ENCODE measurements at places on chromosomes 2 and 18.

DNA sequence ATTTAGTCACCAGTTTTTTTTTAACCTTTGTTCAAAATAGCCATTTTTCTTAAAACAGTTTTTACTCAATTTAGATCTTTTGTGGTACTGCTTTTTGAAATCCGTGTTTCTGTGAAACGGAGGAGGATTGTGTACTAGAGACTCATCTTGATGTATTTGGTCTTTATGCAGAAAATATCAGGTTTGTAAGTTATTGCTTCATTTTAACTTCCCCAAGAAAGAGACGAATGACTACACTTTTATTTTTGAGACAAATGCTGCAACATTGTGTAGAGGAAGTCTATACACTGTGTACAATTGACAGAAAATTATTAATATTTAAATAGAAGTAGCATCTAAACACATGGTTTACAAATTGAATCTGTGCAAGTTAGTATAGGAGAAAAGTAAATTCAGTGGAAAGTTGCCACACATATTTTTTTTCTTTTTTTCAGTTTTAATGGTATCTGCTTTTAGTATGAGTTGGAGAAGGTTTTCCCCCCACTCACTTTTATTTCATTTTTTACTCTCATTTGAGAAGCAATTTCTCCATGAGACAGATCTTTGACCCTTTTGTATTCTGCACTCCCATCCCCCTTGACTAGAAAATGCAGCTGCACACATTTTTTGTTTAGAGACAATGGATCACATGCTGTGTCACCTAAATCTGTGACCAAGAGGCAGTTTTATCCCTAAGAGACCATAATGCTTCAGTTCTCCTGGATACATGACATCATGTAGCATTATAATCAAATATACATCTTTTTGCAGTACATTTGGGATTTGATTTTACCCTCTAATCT, 200.8 kb upstream of the STON1 start:
- no peak for DNase-seq

- no peak for DNase-seq
Observed at GRCh38 chr2:111123751-111124150, 3.0 kb downstream of the BCL2L11 start.

DNA sequence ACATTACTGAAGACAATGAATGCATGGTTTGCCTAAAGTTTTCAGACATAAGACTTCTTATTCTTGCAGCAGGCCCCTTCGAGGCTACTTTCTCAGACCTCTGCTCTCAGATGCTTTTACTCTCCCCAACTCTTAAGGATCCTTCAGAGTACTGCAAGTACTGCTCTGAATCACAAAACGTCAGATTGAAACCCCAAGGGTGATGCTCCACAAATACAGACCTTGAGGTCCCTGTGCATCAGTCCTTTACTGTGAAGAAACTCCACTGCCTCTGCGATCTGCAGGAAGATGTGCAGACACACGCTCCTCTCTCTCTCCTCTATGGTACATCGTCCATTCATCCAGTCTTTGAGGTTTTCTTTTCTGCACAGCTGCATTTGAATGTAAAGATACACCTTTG, 52.8 kb downstream of the EIF2AK3 start:
- no peak for DNase-seq

- DNase-seq, result no peak
Observed at GRCh38 chr2:41828052-41828643, 219.7 kb upstream of the PKDCC start.

- DNase-seq, result no peak
Observed at GRCh38 chr2:202035941-202036372, 2.3 kb downstream of the FZD7 start.

DNA sequence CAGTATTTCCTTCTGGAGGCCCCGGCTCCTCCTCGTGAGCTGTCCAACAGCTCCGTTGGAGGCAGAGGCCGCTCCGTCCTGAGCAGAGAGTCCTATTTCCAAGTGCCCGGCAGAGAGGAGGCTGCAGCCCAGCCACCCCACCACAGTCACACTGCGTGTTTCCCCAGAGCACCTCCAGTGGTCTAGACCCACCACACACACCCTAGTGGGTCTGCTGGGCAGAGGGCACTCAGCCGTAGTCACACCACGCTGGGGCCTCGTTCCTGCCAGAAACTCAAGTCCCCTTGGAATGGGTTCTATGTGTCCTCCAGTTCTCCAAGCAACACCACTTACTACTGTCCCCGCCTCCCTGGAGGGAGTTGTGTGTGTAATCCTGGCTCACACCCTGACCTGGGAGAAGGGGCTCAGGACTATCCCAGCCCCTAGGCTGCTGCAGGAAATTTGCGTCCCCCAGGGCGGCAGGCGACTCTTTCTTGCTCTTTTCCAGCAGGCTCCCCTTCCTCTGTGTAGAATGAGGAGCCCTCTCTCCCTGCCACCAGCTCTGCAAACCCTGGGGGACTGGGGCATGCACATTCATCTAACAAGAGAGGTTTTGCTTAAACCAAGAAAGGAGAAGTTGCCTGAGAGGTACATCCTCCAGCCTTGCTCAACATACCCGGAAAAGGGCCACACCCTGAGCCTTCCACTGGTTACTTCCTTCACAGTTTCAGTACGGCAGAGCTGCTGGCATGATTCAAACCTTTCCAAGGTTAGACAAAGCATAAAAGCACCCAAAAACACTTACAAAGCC, 114.1 kb downstream of the NDUFA10 start:
- no peak for DNase-seq

Measured in activated CD4-positive, alpha-beta T cell treated with anti-CD3 and anti-CD28 coated beads for 24 hours (primary cell).